Activated effector memory CD4-positive, alpha-beta T cell treated with anti-CD3 and anti-CD28 coated beads, Interleukin-2, amount 50 U/mL, for 16 hours (primary cell): ENCODE measurements at places on chromosomes 7 and 10.
A peak's percentile ranks its signal among the peaks of the same experiment; 100 is the strongest.

GRCh38 chr7:157977306-157977705 is 610.3 kb downstream of the PTPRN2 start:
- peak; percentile 53 for DNase-seq

DNA sequence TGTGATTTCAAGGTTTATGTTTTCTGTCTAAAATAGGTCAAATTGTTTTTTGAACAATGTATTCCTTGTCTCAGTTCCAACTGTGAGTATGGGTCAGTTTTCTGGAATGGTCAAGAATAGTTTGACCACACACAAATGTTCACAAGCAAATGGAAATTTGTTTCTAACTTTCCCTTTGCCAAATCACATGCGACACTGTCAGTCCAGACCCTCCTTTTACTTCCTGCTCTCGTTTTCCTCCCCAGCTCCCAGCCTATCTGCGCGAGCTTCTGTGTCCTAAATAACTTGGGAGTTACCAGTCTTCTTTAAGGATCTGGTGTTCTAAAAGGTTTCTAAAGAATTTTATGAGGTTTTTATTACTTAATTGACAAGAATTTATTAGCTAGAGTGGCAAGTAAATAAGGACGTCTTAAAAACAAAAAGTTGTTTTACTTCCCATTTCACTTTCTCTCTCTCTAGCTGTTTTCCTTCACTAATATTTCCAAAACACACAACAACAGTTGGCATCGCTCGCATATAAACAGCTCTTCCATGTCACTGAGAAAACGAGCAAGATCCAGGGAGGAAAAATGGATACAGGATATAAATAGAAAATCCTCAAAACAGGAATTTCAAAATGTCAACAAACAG is 266.1 kb upstream of the KLF6 start:
- DNase-seq: no peak

- DNase-seq: peak; percentile 82
These were observed 918 bp downstream of the CALHM2 start for GRCh38 chr10:103451091-103451813.

- DNase-seq: no peak
These were observed 2.1 kb downstream of the KIF5B start for GRCh38 chr10:32054094-32054493.

- DNase-seq: no peak
These were observed 59.0 kb upstream of the SORCS3 start for GRCh38 chr10:104581884-104582601.

GRCh38 chr10:128062331-128062880 is 63.8 kb downstream of the MKI67 start:
- peak; percentile 61 for DNase-seq
